Osteoblast (primary cell): ENCODE measurements at places on chromosomes 3 and 15. TPM values are rescaled to one million over a fixed set of nuclear protein-coding genes. Genes with fewer than 3 reads are reported as not detected.

GRCh38 chr3:111613294-111613693, 18.1 kb upstream of the ZBED2 start:
- no peak for DNase-seq

DNA sequence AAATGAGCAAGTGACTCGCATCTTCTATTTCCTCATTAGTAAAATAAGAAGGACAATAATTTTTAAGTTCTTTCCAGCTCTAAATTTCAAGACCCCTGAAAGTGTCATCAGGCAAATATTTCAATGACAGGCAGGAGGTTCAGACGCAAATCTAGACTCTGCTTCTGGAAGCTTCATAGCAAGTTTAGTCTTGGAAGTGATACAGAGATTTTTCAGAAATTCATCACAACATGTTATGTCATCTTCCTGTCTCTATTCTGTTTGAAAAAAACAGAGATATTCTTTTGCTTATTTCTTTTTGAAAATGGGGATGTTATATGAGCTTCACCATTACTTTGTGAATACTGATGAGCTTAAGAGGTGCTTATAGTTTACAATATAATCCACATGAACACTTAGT, 74.0 kb downstream of the C3orf85 start:
- DNase-seq = no peak

- DNase-seq = no peak
Observed at GRCh38 chr3:45313743-45314403, 74.5 kb upstream of the LARS2 start.

- no peak for DNase-seq
Observed at GRCh38 chr3:153290268-153291015, 128.4 kb downstream of the RAP2B start.

- no peak for DNase-seq
Observed at GRCh38 chr3:151166161-151166560, 36.9 kb downstream of the GPR171 start.

- DNase-seq = peak; percentile 83
Observed at GRCh38 chr3:52704611-52705437, 767 bp downstream of the GLT8D1 start.

DNA sequence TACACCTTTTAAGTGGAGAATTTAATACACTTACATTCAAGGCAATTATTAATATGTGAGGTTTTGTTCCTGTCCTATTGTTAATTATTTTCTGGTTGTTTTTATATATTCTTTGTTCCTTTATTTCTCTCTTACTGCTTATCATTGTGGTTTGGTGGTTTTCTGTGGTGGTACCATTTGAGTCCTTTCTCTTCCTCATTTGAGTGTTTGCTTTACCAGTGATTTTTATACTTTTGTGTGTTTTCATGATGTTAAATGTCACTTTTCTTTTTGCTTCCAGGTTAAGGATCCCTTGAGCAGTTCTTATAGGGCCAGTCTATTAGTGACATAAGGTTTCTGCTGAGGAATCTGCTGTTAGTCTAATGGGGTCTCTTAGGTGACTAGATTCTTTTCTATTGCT, 116.5 kb downstream of the LRRK1 start:
- DNase-seq = no peak

DNA sequence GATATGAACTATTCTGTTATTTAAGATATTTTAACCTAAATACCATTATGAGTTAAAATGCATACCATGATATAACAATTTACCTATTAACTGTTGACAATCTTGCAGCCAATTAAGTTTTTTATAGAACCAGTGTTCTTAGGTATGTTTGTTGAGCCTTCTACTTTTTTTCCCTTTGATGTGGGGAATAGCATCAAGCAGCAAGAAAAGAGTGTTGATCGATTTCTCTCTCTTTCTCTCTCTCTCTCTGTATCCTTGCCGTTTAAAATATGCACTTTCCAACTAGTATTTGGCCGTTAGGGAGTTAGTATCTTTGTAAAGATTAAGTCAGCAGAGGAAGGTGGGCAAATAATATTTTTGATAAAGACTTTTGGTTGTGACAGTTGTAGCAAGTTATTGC, 5.9 kb downstream of the CHD2 start:
- DNase-seq = no peak

DNA sequence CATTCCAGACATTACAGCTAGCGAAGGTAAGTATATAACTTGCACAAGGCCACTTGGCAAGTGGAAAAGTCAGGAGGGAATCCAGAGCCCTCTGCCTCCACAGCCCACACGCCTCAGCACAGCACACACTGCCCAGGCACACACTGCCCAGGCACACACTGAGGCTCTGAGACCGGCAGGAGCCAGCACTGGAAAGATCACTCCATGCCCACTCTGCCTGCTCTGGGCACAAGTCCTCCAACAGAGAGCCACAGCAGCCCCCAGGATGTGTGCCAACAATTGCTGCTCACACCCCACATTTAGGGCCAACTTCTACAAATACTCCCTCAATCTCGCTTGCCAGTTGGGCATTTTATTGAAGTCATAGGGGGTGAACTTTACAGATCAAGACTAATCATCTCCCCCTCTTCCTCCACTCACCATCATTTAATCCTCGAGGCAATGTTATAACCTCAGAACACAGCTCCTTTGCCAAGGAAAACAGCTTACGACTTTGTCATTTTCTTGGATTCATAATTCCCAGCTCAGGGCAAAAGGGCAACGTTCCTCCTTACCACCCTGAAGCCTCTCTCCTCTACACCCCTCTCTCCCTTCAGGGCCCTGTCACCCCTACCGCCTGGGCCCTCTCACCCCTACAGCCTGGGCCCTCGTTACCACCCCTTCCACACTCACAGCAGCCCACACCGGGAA, 53.0 kb upstream of the TPM1 start:
- peak; percentile 71 for DNase-seq

DNA sequence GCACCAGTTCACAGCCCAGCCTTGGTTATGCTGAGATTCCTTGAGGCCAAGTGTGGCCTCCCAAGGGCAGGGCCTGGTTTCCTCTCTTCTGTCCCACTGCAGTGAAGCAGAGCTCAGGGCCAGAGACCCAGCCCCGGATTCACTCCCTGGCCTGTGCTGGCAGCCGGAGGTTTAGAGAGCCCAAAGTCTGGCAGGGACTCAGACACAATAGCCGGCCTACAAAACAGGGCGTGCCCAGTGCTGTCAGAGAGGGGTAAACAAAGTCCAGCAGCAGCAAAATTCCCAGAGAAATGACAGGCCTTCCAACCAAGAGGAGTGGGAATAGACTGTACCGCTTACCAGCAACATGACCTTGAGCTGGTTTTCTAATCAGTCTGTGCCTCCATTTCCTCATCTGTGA, 14.0 kb downstream of the VIPR1 start:
- DNase-seq = no peak

- no peak for DNase-seq
Observed at GRCh38 chr3:73577704-73578103, 47.0 kb downstream of the PDZRN3 start.

RHOV gene
- 0.36 TPM in 1 of 2 replicates, not detected in the other for total RNA-seq

CHRNA3 gene
- total RNA-seq = not detected in 2 replicates

MSL2 gene
- 18.5 and 19.2 TPM in 2 replicates for total RNA-seq

MAN2A2 gene
- 15.2 and 20.0 TPM in 2 replicates for total RNA-seq

MOBP gene
- not detected in 2 replicates for total RNA-seq
